Lung (tissue), 17 donors: ENCODE measurements at places on chromosomes 7 and 10. TPM values are rescaled to one million over a fixed set of nuclear protein-coding genes. Genes with fewer than 3 reads are reported as not detected.

GRCh38 chr10:8189458-8189857, 135.0 kb downstream of the GATA3 start:
- H3K4me1 ChIP-seq, result no peaks in the 10 kb centered on the region
- no peaks in the 10 kb centered on the region for H3K27me3 ChIP-seq
- no peak overlapping the region for H3K4me3 ChIP-seq

- H3K4me3 ChIP-seq, result no peak overlapping the region
- no peak for DNase-seq
- no peak overlapping the region for H3K27ac ChIP-seq
- no peaks in the 10 kb centered on the region for H3K4me1 ChIP-seq
Observed at GRCh38 chr7:120985130-120985758, 3.3 kb upstream of the CPED1 start.

DNA sequence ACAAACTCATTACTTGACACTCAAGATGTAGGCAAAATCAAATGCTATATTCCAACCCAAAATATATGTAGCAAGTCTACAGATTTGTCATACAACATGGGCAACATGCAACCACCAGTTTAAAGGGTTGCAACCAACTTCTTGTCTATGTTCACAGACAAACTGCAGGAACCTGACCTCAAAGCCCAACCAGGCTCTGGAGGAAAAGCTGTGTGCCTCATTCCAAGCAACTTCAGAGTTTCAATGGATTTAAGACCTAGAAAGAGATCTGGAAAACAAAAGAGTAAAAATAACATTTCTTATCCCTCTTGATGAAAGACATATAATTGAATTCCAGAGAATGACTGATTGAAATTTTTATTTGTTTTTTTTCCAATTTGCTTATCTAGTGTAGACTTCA, 300.5 kb upstream of the ETV1 start:
- H3K4me1 ChIP-seq, result peaks cover 6% of the 10 kb centered on the region
- no peaks in the 10 kb centered on the region for H3K36me3 ChIP-seq
- no peak overlapping the region for H3K4me3 ChIP-seq
- DNase-seq, result no peak
- H3K27me3 ChIP-seq, result no peaks in the 10 kb centered on the region

DNA sequence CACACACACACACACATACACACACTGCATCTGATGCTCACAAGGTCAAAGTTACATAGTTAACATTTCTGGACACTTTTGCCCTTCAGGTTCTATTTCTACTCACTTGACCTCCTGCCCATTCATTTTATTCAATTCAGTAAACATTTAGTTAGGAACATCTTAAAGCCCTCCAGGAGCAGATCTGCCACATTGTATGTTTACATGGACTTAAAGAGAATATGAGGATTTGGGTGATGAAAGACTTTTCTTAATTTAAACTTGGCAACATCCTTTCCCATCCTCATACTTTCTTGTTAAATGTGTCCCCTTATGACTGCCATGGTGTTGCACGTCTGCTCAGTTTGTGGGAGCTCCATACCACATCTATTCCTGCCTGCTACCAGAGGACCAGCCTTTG, 322.8 kb upstream of the BMPER start:
- DNase-seq, result no peak
- no peak overlapping the region for H3K4me3 ChIP-seq
- H3K4me1 ChIP-seq, result no peaks in the 10 kb centered on the region
- no peaks in the 10 kb centered on the region for H3K36me3 ChIP-seq

CPA2 gene
- polyA plus RNA-seq, result not detected

DNA sequence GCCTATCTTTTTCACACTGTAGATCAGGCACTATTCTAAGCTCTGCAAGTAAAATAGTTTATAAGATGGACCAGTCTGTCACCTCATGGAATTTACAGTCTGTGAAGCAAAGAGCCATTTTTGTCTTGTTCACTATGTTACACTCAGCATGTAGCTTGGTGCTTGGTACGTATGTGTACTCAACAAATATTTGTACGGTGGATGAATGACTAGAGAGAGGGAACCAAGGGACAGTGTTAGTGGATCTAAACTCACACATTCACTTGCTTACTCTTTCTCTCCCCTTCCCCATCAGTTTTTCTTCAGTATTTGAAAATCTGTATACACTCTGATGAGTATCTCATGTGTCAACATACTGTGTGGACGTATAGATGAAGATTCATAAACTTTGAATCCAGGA, 45.9 kb downstream of the PTF1A start:
- H3K27me3 ChIP-seq, result no peaks in the 10 kb centered on the region
- no peak overlapping the region for H3K27ac ChIP-seq
- H3K4me1 ChIP-seq, result no peaks in the 10 kb centered on the region
- H3K36me3 ChIP-seq, result no peaks in the 10 kb centered on the region
- no peak for DNase-seq

GRCh38 chr10:108348215-108348614, 1183.7 kb upstream of the SORCS1 start:
- no peaks in the 10 kb centered on the region for H3K36me3 ChIP-seq
- no peaks in the 10 kb centered on the region for H3K27me3 ChIP-seq
- H3K4me3 ChIP-seq, result no peak overlapping the region
- DNase-seq, result no peak

GRCh38 chr7:26958834-26959233, 94.4 kb upstream of the SKAP2 start:
- no peak overlapping the region for H3K4me3 ChIP-seq
- H3K27me3 ChIP-seq, result no peaks in the 10 kb centered on the region
- no peak overlapping the region for H3K27ac ChIP-seq

DNA sequence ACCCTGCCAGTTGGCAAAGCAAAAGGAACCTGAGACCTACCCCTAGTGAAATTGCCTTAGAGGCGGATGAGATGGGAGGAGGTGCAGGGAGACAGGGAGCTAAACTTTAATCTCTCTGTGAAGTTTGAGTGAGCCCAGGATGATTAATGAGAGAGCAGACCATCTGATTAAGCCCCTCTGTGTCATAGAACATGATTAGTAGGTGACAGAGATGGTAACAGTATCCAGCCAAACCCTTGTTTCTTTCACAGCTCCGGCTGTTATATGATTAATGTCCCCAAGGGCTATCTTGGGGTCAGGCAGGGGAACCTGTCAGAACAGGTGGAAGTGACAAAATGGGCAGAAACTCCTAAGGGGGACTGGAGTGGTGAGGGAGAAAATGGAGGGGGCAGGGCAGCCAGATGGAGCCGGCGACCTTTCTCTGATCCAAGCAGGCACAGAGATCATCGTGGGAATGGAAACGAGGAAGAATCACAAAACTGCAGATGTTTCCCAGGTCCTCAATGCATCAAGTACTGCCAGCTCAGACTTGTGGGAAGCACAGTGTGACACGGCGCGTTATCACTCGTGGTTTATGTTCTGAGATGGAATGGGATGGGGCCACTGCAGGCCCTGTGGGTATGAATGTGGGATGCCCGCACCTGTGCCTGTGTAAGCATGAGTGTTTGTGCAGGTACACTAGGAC, 684.2 kb downstream of the LRMDA start:
- no peaks in the 10 kb centered on the region for H3K36me3 ChIP-seq
- no peak overlapping the region for H3K4me3 ChIP-seq
- H3K27ac ChIP-seq, result no peak overlapping the region

DNA sequence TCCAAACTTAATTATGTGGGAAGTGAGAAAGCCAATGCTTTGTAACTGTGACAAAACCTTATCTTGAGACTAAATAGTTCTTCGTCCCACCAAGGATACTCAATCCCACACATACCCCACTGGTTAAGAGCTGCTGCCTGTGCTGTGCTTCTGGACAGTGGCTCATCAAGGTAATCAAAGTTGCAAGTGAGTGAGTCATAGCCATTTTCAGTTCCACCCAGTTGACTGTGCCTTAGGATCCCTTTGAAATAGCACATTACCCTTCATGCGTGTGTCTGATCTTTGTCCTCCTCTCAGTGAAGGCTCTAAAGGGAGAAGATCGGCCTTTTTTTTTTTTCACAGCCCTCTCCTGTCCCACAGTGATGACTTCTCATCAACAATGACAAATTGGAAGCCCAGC, 706.0 kb upstream of the AUTS2 start:
- DNase-seq, result no peak
- no peaks in the 10 kb centered on the region for H3K27me3 ChIP-seq
- H3K4me3 ChIP-seq, result no peak overlapping the region
- H3K36me3 ChIP-seq, result no peaks in the 10 kb centered on the region
- H3K4me1 ChIP-seq, result no peaks in the 10 kb centered on the region

DNA sequence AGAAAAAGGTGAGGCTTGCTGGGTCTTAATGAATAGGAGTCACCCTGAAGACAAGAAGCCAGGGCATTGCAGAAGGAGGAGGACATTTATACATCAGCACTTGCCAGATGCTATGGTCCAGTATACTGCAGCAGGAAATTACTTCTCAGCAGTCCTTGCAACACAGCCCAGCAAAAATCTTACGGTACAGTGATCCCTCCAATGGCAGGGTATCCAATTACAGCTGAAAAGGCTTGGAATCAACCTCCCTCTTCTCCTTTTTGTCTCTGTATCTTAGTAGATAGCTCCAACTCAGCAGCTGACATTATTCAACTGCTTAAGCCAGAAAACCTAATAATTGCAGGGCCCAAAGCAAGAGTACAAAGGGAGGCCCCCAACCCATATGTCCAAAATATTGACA, 128.3 kb upstream of the COBL start:
- H3K36me3 ChIP-seq, result no peaks in the 10 kb centered on the region
- H3K27ac ChIP-seq, result no peak overlapping the region
- H3K27me3 ChIP-seq, result no peaks in the 10 kb centered on the region
- no peaks in the 10 kb centered on the region for H3K4me1 ChIP-seq
- no peak overlapping the region for H3K4me3 ChIP-seq

CPA4 gene
- polyA plus RNA-seq, result 2.3 TPM

DNA sequence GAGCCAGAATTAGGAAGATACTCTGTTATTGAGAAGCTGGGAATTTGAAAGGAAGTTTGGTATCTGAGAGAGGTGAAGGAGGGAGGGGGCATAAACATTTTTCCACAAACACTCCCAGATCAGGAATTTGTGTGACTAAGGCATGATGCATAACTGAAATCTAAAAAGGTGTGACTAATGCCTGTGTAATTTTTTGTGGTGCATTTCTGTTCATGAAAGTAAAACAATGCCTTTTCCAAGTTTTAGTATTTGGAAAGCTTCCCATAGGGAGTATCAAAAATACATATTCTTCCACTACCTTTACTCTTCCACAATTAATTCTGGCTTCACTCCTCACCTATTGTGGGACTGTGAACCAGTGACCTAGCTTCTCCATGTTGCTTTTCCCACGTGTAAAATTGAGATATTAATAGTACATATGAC, 56.4 kb upstream of the CAV2 start:
- H3K36me3 ChIP-seq, result no peaks in the 10 kb centered on the region
- H3K4me1 ChIP-seq, result peaks cover 2% of the 10 kb centered on the region
- H3K27ac ChIP-seq, result no peak overlapping the region
- no peak for DNase-seq
- H3K4me3 ChIP-seq, result no peak overlapping the region

GRCh38 chr7:26863518-26864308, 677 bp downstream of the SKAP2 start:
- H3K4me1 ChIP-seq, result peaks cover 32% of the 10 kb centered on the region
- H3K27ac ChIP-seq, result peak overlapping the region; percentile 37
- peaks cover 47% of the 10 kb centered on the region for H3K27me3 ChIP-seq
- peak overlapping the region; percentile 63 for H3K4me3 ChIP-seq

DNA sequence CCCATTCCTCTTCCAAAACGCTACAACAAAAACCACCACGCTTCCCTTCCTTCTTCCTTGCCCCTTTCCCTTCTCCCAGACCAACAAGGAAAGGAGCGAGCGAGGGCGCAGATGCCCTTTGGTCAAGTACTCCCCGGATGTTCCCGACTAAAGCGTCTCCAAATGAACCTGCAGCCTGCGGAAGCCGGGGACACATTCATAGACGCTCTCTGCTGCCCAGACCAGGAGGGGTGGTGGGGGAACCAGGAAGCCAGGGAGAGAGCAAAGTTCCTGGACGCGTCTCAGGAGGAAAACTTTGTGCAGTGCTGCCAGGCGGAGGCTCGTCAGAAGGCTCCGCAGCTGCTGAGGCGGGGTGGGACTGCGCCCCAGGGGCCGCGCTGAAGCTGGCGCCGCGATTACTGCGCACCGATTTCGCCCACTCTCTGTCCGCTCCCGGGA, 754 bp downstream of the SEMA3D start:
- H3K27ac ChIP-seq, result peak overlapping the region; percentile 35
- DNase-seq, result peak; percentile 83
- no peaks in the 10 kb centered on the region for H3K4me1 ChIP-seq
- no peaks in the 10 kb centered on the region for H3K36me3 ChIP-seq

DNA sequence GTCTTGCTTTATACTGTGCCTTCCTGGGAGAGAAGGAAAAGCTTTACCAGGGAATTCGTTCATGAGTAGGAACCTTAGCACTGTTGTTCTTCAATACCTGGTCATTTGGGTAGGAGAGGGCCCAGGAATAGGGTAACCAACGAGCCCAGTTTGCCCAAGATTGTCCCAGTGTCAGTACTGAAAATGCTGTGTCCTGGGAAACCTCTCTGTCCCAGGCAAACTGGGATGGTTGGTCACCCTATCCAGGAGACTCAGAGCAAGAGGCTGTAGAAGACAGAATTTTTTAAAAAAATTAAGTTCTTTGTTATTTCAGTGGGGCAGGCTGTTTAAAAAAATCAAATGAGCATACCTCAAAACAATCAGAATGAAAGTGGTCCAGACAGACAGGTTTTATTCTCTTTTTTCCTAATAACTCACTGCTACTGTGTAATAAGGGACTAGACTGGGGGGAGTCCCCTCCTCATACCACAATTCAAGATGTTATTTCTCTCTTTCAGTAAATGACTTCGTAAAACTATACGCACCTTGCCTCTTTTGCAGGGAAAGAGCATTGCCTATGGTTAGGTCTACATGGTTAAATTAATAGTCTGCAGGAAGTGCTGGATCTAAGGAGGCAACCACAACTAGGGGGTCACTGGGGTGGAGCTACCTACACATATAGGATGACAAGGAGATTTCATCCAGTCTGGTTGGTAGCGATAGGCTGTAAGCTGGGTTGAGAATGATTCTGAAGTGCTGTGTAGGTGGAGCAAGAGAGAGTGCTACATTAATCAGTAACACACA, 41.1 kb upstream of the FAM133B start:
- no peak for DNase-seq
- no peak overlapping the region for H3K27ac ChIP-seq
- no peaks in the 10 kb centered on the region for H3K4me1 ChIP-seq
- H3K27me3 ChIP-seq, result no peaks in the 10 kb centered on the region
- H3K36me3 ChIP-seq, result no peaks in the 10 kb centered on the region
- H3K4me3 ChIP-seq, result no peak overlapping the region
